ENCODE measurements at places on chromosomes 7 and 10.
A peak's percentile ranks its signal among the peaks of the same experiment; 100 is the strongest.

DNA sequence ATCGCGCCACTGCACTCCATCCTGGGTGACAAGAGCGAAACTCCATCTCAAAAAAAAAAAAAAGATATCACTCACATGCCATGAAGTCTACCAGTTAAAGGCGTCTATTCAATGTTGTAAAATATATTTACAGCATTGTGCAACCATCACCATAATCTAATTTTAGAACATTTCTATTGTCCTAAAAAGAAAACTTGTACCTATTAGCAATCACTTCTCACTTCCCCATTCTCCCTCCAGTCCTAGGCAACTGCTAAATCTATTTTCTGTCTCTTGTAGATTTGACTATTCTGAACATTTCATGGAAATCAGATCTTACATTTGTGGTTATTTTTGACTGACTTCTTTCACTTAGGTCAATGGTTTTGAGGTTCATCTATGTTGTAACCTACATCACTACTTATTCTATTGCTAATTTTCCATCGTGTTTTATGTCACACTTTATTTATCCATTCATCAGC lies 25.2 kb upstream of the OTUD1 start:
- no peak for DNase-seq

DNA sequence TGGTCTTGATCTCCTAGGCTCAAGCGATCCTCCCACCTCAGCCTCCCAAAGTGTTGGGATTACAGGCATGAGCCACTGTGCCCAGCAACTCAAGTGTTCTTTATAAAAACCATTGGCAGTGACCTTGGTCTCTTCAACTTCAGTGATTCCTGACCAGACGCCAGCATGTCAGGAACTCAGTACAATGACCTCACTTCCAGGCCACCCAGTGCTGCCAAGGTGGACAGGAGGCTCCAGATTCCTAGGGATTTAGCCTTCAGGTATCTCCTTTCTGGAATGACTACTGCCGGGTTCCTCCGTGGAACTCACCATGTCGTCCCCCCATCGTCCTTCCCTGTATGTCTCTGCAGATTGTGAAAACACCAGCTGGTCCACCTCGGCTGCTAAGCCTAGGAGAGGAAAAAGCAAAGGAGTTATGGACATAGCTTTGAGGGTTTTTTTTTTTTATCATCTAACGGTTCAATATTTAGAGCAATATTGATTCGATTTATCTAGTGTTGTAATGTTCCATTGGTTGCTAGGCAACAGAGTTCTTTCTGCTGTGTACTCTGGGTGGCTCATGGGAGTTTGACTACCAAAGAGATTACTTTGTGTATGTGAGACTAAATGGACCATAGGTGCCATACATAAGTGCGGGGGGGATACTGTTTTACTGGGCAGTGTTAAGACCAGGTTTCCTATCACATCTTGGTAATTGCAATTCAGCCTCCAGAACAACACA lies 425.8 kb upstream of the AUTS2 start:
- DNase-seq, result no peak

- DNase-seq, result no peak
Measured at GRCh38 chr7:23287612-23288011, 11.5 kb upstream of the MALSU1 start.

DNA sequence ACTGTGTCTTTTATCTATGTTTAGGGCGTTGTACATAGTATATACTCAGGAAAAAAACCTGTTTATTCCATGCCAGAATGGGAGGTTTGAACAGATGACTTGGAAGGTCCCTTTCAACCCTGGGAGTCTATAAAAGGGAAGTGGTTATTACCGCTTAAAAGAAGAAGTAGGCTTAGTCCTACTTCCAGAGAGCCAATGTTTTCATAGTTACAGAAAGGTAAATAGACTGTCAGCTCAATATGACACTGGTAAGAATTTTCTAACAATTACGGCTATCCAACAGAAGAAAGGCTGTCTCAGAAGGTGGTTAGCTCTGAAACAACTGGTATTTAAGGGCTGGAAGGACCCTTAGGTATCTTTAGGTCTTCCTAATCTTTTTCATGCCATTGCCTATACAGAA lies 1.1 kb upstream of the TFAM start:
- DNase-seq, result no peak

GRCh38 chr7:14376711-14377110 lies 387.2 kb upstream of the ETV1 start:
- DNase-seq, result no peak

GRCh38 chr7:26376175-26376917 lies 84.7 kb downstream of the SNX10 start:
- no peak for DNase-seq

- no peak for DNase-seq
Measured at GRCh38 chr7:131836733-131837132, 280.3 kb upstream of the PODXL start.

DNA sequence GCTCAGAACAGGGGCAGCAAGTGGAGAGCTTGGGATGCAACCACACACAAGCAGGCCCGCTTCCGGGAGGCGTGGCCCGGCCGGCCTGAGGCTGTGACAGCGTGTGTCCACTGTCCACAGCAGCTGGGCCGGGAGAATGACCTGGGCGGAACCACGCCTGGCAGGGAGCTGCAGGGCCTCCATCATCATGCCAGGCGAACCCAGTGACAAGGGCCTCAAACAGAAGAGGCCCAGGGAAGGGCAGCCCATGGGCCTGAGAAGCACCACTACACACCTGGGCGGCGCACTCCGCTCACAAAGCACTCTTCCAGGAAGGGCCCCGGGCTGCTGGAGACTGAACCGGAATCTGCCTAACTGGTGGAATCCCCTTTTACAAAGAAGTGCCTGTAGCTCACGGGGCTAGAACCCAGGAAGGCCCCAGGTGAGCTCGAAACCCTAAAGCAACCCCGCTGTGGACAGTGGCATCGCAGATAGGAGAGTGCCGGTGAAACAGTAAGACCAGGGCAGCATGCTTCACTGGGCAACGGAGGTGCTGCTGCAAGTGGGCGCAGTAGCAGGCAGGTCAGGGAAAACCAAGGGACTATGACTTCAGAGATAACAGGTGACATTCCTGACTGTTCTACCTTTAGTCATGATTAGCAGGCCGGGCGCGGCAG lies 66.0 kb downstream of the MAD1L1 start:
- no peak for DNase-seq

- peak; percentile 13 for DNase-seq
Measured at GRCh38 chr7:101985057-101985902, 167.9 kb downstream of the CUX1 start.

GRCh38 chr7:56218510-56218909 lies 102.3 kb upstream of the NUPR2 start:
- DNase-seq, result no peak

- DNase-seq, result peak; percentile 81
Measured at GRCh38 chr7:6435486-6436384, 12.0 kb downstream of the DAGLB start.

DNA sequence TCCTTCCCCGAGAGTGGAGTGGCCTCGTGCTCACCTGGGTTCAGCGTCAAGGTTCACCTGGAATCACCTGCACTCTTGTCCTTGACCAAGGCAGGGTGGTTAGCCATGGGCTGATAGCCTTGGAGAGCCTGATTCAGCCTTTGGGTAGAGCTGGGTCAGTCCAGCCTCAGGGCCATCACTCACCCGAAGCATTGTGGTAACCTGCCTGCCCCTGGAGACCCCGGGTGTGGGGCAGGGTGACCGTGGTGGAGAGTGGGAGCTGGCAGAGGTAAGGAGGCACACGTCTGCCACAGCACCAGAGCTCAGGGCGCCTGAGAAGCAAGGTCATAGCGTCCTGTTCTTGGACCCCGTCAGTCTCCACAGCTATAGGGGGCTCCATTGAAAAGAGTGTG lies 27.8 kb upstream of the WDFY4 start:
- no peak for DNase-seq
